CD4-positive, CD25-positive, alpha-beta regulatory T cell (primary cell): ENCODE measurements at places on chromosomes 12 and 14. TPM values are rescaled to one million over a fixed set of nuclear protein-coding genes. Genes with fewer than 3 reads are reported as not detected.

P3H3 gene
- 1.4 TPM for total RNA-seq

- DNase-seq: no peak
Measured at GRCh38 chr12:117377758-117378157, 16.3 kb upstream of the NOS1 start.

GRCh38 chr12:6312529-6313325 is 2.2 kb downstream of the PLEKHG6 start:
- no peak for DNase-seq

DNAI7 gene
- 0.25 TPM for total RNA-seq

- DNase-seq: peak; percentile 17
Measured at GRCh38 chr12:14410841-14411569, 45.5 kb downstream of the ATF7IP start.

- no peak for DNase-seq
Measured at GRCh38 chr14:47332106-47332505, 343.3 kb downstream of the MDGA2 start.

DNA sequence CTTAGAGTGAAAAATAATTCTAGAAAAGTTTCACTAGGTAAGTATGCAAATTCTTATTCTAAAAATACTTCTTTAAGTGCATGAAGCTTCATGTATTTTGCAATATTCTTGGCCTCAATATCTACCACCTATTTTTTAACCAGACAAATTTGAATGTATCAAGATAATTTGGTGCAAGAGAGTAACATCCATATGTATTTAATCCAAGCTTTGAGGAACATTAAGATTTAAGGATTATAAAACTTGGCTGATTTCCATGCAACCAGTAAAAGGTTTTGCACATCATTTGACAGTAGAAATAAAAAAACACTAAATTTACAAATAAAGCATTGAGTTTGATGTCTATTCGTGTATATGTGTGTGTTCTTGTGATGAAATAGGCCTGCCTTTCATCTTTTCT is 7.7 kb downstream of the LUM start:
- no peak for DNase-seq
